ENCODE measurements at places on chromosomes 13 and 19.

- DNase-seq: no peak
These were observed 1466.1 kb downstream of the UQCRFS1 start for GRCh38 chr19:27746691-27747380.

DNA sequence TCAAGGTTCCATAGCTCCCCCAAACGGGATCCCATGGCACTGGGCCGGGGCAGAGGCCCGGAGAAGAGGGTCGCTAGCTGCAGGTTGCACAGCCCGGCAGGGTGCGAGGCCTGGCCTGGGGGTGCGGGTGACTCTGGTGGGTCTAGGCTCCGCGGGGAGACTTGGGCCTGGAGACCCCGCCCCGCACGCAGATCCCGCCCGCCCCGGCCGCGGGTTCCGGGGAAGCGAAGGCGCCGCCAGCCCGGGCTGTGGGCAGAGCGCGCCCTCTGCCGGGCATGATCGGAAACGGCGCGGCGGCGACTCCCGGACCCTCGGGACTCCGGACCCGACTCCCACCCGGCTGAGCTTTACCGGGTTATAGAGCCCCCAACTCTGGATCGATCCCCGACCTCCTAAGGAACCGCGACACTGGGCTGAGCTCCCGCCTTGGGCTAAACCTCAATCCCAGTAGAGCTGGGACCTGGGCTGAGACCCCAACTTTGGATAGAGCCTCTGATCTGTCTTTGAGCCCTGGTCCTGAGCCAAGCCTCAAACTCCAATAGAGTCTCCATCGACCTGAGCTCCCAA, 3.1 kb upstream of the TNFAIP8L1 start:
- no peak for DNase-seq

DNA sequence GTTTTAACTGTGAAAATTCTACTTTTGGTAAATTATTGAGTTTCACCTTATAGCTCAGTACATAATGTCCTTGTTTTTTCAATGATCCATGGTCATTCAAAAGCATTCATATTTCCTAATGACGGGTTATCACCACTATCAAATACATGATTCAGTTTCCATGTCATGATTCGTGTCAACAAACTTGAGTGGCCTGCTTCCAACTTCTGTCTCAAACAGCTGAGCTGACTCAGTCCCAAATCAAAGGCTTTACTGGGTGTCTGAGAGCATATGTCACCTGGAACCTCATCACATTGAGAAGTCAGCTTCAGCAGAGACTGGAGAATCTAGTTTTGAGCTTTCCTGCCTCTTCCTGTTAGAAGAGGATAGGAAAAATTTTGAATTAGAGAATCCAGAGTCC, 40.3 kb upstream of the SGCG start:
- no peak for DNase-seq

- no peak for DNase-seq
These were observed 714 bp downstream of the PLPP2 start for GRCh38 chr19:290372-291005.

DNA sequence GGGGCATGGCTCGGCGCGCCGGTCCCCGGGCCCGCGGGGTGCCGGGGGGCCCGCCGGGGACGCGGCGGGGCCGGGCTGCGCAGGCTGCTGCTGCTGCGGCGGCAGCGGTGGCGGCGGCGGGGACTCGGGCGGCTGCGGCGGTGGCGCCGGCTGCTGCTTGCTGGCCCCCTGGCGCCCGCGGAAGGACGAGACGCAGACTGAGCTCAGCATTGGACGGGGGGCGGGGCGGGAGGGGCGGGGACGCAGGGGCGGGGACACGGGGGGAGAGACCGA, 368 bp downstream of the KCNC3 start:
- no peak for DNase-seq

DNA sequence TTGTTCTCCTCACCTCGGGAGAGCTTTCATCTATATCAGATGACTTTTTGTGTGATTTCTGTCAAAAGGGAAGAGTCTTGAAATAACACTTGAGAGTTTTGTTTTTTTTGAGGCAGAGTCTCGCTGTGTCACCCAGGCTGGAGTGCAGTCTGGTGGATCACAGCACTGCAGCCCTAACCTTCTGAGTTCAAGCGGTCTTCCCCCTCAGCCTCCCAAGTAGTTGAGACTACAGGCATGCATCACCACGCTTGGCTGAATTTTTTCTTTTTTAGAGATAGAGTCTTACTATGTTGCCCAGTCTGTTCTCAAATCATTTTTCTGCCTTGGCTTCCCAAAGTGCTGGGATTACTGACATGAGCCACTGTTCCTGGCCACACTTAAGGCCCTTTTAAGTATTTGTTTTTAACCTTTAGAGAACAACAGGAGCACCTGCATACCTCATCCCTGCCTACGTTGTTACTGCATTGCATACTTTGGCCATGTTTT, 11.4 kb downstream of the NDFIP2 start:
- DNase-seq: no peak

DNA sequence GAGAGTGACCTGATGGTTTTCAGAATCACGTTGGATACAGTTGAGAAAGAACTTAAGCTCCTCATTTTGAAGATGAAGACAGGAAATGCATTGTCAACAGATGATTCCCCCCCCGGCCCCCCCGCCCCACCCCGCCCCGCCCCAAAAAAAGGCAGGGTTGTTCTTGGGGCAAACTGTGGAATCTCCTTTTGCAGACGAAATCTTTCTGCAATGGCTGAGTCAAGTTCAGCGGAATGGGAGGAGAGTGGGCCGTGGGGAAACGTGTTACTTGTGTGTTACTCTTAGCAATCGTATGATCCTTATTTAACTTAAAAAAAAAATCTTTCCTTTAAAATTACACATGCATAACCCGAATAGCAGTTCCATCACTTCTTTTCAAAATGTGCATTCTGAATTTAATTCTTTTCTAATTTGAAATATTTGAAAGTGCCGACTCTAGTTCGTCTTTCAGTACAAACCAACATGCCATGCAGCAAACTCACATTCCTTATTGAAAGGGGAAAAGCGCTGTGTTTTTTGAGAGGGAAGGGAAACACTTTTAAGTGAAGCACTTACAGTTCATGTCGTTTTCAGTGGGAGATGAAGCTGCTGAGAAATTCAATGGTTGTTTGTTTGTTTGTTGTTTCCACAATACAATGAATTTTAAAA, 348.5 kb upstream of the ARGLU1 start:
- no peak for DNase-seq

DNA sequence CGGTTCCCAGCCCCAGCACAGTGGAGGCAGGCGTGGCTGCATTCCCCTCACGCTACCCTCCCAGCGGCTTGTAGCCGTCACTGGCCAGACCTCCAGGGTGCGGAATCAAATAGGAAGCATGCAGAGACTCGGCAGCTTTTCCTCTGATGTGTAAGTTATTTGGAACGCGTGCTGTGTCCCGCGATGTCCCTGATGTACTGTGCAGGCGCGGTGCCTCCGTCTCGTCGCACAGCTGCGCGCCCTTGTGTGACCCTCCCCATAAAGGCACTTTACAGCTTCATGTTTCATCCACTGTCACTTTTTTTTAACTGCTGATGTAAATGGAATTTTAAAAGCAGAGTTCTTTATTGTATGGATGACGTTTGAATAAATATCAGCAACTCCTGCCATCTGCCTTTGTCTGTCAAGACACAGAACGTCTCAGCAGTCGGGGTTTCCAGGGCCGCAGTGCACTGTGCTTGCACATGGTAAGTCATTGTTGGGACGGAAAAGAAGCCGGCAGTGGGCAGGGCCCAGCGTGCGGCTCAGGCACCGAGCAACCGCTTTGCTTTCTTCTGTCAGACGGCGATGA, 7.3 kb upstream of the F7 start:
- no peak for DNase-seq

DNA sequence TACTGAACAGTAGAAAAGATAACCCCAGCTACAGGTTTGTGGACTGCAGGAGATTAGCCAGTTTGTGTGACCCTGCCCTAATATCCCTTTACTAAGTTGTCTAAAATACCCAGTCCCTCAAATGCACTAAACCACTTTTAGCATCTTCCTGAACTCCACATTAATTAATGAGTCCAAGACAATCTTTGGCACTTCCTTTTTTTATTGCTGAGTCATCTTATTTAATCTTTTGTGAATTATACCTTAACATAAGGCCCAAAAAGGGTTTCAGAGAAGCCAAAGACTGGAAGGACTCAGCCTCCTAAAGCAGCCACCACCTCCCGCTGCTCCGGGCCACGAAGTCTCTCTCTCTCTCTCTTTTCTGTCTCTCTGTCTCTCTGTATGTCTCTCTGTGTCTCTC, 48.8 kb upstream of the PDCD5 start:
- DNase-seq: no peak

- no peak for DNase-seq
These were observed 11.7 kb upstream of the SULT2A1 start for GRCh38 chr19:47897861-47898260.

DNA sequence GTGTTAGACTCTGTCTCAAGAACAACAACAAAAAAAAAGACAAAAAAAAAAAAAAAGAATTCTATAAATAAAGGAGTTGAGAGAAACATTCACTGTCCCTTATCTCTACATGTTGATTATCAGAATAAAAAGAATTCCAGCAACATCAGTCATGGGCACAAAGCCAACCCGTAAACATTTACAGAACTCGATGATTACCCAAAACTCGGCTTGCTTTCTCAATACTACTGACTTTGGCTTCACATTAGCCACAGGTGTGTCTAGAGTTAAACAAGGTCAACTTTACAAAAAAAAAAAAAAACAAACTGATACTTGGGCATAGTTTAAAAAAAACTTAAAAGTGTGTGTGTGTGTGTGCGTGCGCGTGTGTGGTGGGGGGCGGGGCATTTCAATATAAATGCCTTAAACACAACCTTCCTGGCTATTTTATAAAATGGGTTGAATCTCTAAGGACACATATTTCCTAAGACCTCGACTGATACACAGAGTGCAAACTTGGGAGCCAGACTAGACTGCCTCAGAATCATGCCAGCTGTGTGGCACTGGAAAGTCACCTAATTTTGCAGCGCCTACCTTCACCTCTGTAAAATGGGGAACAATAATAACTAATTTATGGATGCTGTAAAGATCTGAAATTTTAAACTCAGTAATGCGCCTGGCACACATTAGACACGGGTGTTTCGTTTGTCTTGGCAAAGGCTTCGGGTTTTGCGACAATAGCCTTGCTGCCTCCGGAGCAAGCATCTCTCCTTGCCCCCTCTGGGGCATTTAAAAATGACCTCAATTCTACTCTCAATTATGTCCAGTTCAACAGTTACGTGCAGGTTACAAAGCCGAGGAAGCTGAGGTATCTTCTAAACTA, 922 bp downstream of the EBPL start:
- DNase-seq: no peak

DNA sequence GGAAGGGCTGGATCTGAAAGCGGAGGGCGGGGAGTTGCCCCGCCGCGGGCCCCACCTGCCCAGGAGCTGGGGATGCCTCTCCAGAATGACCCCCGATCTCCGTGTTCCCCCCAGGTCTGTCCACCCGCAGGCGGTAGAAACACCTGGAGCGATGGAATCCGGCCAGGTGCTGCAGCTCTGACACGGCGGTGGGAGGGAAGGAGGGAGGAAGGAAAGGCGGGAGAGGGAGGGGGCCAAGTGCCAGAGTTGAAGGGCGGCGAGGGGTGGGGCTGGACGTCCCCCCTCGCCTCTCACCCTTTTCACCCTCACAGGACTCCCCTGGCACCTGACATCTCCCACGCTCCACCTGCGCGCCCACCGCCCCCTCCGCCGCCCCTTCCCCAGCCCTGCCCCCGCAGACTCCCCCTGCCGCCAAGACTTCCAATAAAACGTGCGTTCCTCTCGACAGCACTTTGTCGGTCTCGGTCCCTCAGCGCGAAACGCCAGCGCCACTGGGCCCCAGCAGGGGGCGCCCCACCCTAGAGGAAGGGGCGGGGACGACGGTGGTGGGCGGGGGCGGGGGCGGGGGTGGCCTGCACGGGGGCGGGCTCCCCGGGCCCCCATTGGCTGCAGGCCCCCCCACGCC, 337 bp upstream of the FXYD7 start:
- DNase-seq: no peak

- DNase-seq: no peak
These were observed 159.1 kb downstream of the DLEU7 start for GRCh38 chr13:50684366-50684765.

- DNase-seq: no peak
These were observed 13.1 kb upstream of the ZNF888 start for GRCh38 chr19:52936151-52936953.

GRCh38 chr13:108176685-108177274, 38.6 kb downstream of the LIG4 start:
- DNase-seq: no peak

Measured in cortex of kidney (tissue), 1 donor.